ENCODE measurements at places on chromosomes 4 and X.

DNA sequence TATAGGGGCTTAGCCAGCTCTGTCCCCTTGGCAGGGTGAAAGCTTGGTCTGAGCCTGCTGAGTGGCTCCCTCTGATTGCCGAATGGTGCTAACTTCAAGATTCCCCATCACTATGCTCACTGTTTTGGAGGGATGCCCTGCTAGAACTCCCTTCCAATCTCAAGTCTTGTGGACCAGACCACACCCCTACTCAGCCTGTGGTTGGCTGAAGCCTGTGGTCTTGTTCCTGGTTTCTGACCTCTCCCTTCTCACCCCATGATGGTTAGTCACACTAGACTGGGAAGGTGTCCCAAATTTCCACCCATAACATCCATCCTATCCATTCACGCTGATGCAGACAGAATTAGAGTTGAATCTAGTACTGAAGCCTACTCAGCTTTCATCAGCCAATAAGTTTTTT is 184.7 kb upstream of the NDP start:
- DNase-seq: no peak

GRCh38 chr4:112318239-112319142 is 21.3 kb downstream of the ALPK1 start:
- DNase-seq: no peak

- no peak for DNase-seq
Measured at GRCh38 chr4:67915400-67915966, 31.7 kb upstream of the TMPRSS11D start.

DNA sequence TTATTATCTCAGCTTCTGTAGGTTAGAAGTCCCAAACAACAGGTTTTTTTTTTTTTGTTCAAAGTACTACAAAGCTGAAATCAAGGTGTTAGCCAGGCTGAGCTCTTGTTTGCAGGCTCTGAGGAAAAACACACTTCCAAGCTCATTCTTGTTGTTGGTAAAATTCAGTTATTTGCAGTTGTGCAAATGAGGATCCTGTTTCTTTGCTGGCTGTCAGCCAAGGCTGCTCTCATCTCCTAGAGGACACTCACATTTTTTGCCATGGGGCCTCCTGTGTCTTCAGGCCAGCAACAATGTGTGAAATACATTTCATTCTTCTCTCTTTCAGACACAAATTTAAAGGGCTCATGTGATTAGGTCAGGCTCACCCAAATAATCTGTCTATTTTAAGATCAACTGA is 60.3 kb upstream of the HSD17B10 start:
- DNase-seq: no peak

- DNase-seq: no peak
Measured at GRCh38 chr4:123553279-123553678, 156.7 kb downstream of the SPRY1 start.

GRCh38 chrX:88244066-88244465 is 503.0 kb upstream of the CPXCR1 start:
- DNase-seq: no peak

GRCh38 chr4:95540227-95540626 is 8.5 kb downstream of the UNC5C start:
- DNase-seq: no peak

DNA sequence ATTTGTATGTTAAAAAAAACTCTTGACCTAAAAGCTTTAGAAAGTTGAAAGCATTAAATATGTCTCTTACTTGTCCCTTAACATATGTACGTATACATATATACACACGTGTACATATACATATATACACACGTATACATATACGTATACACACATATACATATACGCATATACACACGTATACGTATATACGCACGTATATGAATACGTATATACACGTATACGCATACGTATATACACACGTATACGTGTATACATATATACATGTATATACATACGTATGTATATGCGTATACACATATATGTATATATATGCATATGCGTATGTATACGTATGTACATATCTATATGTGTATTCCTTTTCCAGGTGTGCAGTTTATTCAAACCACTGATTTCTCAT is 3.8 kb downstream of the KDM6A start:
- DNase-seq: no peak

DNA sequence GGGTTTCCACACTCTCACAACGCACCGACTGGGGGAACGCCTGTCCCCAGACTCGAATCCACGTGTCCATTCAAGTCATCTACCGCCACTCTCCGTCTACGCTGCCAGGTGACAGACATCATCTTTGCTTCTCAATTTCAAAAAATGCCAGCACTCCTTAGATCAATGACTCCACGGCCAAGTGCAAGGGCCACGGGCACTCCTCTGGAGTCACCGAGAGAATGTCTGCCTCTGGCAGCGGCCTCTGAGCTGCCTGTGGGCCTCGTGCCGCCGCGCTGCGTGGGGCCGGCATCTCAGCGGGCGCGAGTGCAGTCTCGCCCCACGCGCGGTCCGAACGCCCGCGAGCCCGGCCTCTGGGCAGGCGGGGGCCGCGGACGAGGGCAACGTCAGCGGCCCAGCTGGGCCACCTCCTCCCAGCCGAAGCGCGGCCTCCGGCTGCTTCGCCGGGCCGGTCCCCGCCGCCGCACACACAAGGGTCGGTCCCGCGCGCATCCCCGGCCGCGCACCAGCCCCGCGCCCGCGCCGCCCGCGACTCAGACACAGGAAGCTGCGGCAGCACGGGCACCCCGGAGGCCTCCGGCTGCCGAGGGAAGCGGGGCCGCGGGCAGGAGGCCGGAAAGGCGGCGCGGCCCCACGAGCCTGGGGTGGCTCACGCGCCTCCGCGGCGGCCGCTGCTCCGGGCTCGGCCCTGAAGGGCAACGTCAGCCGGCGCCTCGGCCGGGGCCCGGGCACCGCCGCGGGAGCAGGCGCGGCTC is 450 bp downstream of the ACSL1 start:
- DNase-seq: no peak

GRCh38 chr4:142083264-142083663 is 446.9 kb downstream of the IL15 start:
- DNase-seq: no peak

GRCh38 chr4:126740687-126741086 is 892.1 kb upstream of the INTU start:
- DNase-seq: no peak

- no peak for DNase-seq
Measured at GRCh38 chr4:6873291-6873690, 36.3 kb upstream of the TBC1D14 start.

Measured in NCI-H187 (cell line).